NCI-H1417 (cell line): ENCODE measurements at places on chromosomes 6 and 20.

GRCh38 chr6:141388666-141389065 lies 744.1 kb upstream of the GJE1 start:
- DNase-seq: no peak

- DNase-seq: no peak
Measured at GRCh38 chr20:20755674-20756319, 43.4 kb upstream of the RALGAPA2 start.

DNA sequence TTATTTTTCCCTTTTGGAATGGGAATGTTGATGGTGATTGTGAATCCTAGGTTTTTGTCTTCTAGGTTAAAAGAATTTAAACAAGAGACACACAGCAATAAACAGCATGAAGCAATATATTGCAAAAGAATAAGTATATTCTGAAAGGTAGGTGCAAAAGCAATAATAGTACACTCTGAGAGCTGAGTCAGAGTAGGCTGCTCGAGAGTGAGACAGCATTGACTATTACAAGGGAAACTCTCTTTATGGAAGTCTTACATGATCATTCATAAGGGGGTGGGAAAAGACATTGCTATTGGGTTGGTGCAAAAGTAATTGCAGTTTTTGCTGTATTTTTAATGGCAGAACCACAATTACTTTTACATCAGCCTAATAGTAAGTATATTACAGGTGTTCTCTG lies 25.0 kb downstream of the FBXO5 start:
- DNase-seq: no peak

GRCh38 chr6:138415125-138415524 lies 11.1 kb downstream of the HEBP2 start:
- DNase-seq: no peak

GRCh38 chr6:30600451-30600961 lies 16.5 kb downstream of the PPP1R10 start:
- peak; percentile 22 for DNase-seq

GRCh38 chr20:20492521-20493332 lies 124.8 kb downstream of the INSM1 start:
- no peak for DNase-seq

DNA sequence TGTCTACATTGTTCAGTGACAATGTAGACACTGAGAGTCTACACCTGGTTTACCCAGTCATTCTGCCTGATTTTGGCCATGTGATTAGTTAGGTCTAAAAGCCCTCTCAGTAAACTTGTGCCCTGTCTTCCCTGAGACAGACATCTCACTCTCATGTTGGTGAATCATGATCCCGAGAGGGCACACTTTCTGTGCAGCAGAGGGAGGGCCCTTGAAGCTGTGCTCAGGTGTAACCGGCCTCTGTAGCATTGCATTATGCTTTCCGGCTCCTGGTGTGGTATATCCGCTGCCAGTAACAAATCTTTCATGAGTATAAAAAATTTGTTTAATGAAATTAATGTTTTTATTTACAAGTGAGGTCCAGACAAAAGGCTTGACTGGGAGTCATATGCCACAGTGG lies 85.0 kb downstream of the RALGAPA2 start:
- no peak for DNase-seq

- no peak for DNase-seq
Measured at GRCh38 chr20:54116550-54117235, 46.3 kb upstream of the BCAS1 start.

DNA sequence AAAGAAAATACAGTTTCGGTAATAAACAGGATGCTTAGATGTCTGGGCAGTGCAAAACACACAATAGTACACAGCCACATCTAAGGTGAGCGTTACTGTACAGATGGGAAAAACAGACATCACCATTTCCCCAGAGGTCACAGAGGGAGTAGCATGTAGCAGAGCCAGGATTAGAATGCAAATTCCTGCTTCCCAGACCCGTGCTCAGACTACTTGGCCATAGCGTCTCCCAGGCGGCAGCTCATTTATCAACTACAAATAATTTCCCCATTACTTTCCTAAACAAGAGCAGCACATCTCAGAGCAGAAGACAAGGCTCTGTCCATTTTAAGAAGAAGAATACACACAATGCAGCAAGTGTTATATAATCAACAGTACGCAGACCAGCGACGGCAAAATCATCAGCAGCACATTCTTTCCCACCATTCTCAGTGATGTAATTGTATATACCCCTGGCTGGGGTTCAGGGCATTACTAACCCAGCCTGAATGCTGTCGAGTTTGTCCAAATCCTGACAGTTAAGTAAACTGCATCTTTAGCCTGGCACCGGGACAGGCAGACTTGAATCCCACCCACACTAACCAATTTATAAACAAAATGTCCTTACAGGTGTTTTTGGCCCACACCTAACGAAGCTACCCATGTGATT lies 61.9 kb downstream of the CNKSR3 start:
- DNase-seq: peak; percentile 40

GRCh38 chr6:25486550-25486949 lies 165.5 kb upstream of the SCGN start:
- peak; percentile 81 for DNase-seq

DNA sequence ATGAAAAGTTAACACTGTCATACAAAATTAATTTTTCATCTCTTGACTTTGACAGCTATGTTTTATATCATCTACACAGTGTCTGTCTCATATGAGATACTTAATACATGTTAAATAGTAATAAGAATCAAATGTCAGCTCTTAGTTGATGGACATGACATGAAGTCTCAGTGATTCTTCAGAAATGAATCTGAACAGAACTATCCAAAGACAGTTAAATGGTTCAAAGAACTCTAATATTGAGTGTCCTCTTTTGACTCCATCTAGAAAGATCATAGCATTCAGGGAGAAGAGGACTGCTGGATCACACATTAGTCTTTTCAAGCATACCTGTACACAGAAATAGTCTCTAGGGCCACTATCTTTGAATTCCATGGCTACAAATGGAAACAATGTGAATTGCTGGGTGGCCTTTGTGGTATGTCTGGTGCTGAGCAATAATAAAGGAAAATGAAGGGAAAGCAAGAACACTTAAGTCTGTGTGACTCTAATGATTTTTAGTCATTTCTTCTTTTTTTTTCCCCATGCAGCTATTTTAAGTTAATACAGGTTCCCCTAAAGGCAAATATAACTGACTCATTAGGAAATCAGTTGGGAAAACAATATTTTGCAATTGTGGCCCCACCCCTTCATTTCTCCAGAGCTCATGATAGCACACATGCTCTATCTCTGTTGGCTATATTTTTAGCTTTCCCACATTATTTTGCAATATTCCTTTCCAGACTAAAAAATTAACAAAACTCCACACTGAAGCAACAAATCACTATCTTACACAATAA lies 367.5 kb downstream of the GRIK2 start:
- peak; percentile 30 for DNase-seq

- peak; percentile 50 for DNase-seq
Measured at GRCh38 chr6:115194981-115195638, 852.3 kb upstream of the HS3ST5 start.

DNA sequence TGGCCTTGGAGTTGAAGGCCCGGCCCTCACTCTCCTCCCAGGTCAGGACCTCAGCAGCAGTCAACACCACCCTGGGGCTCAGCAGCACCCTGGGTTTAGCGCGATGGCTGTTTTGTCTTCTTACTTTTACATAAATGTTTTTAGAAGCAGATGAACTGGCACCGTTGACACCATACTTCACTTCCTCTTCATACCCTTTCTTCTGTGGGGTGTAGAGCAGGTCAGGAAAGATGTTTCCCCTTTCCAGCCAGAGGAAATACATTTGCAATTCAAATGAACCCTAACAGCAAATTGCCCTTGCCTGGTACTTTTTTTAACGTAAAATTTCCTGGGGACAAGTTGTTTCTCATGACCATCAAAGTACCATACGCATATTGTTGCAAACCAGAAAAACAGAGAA lies 54.7 kb upstream of the SNX9 start:
- DNase-seq: no peak

GRCh38 chr20:56995149-56995548 lies 271.3 kb downstream of the BMP7 start:
- DNase-seq: no peak

- no peak for DNase-seq
Measured at GRCh38 chr6:48834706-48835105, 628.3 kb downstream of the MMUT start.

- no peak for DNase-seq
Measured at GRCh38 chr6:108721286-108721685, 126.9 kb upstream of the ARMC2 start.

GRCh38 chr6:167015302-167015701 lies 16.1 kb downstream of the CEP43 start:
- no peak for DNase-seq

DNA sequence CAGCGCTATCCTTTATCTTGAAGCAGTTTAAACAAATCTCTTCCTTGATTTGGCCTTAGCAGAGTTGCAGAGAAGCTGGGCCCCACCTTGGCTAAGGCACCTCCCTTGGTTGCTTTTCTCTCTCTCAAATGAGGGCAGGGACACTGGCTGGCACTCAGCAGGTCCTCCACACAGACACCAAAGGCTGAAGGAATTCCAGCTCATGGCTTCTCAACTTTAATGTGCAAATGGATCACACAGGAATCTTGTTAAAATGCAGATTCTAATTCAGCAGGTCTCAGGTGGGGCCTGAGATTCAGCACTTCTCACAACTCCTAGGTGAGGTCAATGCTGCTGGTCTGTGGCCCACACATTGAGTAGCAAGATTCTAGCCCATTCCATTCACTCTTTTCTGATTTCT lies 25.7 kb downstream of the RIMS4 start:
- no peak for DNase-seq

- no peak for DNase-seq
Measured at GRCh38 chr6:16747232-16748024, 13.8 kb downstream of the ATXN1 start.

- DNase-seq: no peak
Measured at GRCh38 chr20:53958260-53958659, 112.1 kb downstream of the BCAS1 start.

GRCh38 chr20:19748681-19749080 lies 9.4 kb upstream of the RIN2 start:
- DNase-seq: no peak

GRCh38 chr6:111487661-111488060 lies 4.6 kb upstream of the REV3L start:
- no peak for DNase-seq

DNA sequence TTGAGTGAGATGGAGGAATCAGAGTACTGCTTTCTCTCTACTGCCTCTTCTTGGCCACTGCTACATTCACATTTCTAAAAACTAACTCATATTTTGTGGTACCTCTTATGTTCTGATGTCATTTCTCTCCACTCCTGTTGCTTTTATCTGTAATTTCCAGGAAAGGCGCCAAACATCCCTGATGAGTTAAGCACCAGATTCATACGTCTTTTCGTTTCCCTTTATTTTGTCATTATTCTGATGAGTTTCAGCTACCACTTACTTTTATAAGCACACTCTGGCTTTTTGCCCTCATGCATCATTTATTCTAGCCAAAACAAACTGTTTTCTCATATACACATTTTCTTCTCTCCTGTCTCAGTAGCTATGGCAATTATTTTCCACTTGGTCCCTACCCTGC lies 680.0 kb downstream of the RNF144B start:
- DNase-seq: no peak

GRCh38 chr6:27149150-27149549 lies 98.4 kb upstream of the PRSS16 start:
- no peak for DNase-seq

- DNase-seq: peak; percentile 77
Measured at GRCh38 chr6:75210885-75211739, 5.3 kb upstream of the COL12A1 start.

DNA sequence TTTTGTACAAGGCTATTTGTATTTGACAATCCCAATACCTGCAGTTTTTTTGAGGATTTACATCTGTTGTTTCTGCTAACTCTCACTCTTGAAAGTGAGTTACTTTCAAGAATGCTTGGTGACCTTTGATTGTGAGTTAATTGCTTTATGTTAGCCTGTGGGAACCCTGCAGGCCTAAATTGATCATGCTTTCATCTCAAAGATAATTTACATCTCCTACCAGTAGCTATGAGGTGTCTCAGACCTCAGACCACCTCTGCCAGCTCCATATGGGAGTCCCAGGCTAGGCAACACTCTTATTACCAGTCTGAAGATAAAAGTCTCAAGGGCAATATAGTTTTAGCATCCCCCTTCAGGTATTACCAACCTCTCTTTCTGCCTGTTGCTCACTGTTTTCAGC lies 116.4 kb upstream of the THEMIS start:
- DNase-seq: no peak

- no peak for DNase-seq
Measured at GRCh38 chr6:158730541-158730907, 80.7 kb downstream of the SYTL3 start.

- peak; percentile 41 for DNase-seq
Measured at GRCh38 chr6:90739339-90739738, 152.5 kb upstream of the MAP3K7 start.

DNA sequence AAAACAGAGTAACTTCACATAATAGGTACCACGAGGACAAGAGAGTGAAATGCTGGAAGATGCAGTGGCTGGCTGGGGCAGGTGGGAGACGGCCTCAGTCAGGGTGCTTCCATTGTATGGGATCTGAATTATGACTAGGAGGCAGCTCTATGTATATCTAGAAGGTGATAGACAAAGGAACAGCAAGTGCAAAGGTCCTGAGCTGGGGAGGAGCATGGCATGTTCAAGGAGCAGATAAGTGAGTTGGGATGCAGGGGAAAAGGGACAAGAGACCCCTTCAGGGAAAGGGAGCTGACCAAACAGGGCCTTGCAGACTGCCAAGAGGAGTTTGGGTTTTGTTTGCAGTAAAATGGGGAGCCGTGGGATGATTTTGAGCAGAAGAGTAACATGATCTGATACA lies 8.3 kb upstream of the SLC9A8 start:
- no peak for DNase-seq

DNA sequence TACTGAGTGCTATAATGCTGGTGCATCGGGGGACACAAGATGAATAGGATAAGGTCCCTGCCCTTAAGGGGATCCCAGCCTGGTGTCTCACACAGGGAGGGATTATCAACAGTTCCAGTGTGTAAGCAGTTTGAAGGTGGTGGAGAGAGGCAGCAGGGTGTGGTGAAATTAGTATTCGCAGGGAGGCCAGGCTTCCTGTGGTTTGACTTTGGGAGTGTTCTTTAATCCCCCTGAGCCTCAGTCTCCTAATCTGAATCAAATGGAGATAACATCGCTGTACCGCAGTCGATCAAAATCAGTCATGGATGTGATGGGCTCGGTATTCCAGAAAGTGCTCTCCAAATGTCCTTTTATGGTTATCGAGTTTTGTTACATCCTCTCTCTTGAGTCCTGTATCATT lies 288.1 kb upstream of the SUPT3H start:
- DNase-seq: no peak

- no peak for DNase-seq
Measured at GRCh38 chr20:36582322-36582721, 8.9 kb downstream of the TGIF2 start.
